ENCODE measurements at places on chromosomes 2 and 18.

DNA sequence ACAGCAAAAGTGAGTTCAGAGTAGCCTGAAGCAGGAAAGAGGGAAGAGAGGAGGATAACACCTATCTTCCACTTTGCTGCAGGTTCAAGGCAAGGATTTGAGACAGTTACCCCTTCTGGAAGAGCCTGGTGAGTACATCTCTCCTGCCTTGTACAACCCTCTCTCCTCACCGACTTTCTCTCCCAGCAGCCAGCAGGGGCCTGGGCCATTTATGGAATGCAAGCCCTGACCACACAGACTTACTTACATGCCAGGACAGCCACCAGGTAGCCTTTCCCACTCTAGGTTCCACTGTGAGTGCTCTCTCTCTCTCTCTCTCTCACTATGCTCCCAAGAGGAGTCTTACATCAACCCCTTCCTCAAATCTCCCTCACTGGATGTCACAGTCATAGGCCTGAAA, 57.0 kb downstream of the BCL11A start:
- no peak for DNase-seq

- no peak for DNase-seq
Observed at GRCh38 chr18:5463831-5464230, 80.0 kb downstream of the EPB41L3 start.

- no peak for DNase-seq
Observed at GRCh38 chr18:74197705-74198341, 49.5 kb downstream of the TIMM21 start.

DNA sequence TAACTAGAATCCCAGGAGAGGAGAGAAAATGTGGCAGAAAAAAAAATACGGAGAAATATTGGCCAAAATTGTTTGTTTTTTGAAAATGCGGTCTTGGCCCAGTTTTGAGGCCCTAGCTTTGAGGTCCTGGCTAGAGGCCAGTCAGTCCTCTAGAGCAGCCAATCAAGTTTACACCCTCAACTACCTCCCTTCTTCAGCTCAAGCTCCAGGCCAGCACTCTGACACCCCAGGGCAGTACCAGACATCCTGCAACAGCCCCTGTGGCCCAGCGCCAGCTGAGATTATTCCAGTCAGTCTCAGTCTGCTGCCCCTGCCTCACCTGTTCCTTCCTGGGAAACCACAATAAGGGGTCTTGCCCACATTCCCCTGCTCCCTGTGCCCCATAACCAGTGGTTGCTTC, 107.7 kb downstream of the UGGT1 start:
- DNase-seq = peak; percentile 27

- peak; percentile 89 for DNase-seq
Observed at GRCh38 chr2:56183643-56184499, at the start of gene CCDC85A. TSS of gene CCDC85A (plus strand) at chr2:56183990. CDS start at chr2:56184625, 635 bp downstream.

DNA sequence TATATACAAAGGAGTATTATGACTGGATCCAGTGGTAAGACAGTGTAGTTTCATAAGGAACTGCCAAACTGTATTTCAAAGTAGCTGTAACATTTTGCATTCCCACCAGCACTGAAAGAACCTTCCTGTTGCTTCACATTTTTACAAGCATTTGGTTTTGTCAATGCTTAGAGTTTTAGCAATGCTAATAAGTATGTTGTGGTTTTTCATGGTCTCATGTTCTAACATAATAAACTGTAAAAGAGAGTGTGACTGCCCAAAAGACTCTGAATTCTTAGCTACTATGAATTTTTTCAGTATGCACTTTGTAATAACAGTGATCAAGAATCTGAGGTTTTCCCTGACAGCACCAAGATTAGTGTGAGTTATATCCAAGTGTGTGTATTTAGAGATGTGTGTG, 604.2 kb downstream of the XIRP2 start:
- DNase-seq = no peak

- DNase-seq = no peak
Observed at GRCh38 chr2:139216435-139216834, 436.2 kb upstream of the NXPH2 start.

DNA sequence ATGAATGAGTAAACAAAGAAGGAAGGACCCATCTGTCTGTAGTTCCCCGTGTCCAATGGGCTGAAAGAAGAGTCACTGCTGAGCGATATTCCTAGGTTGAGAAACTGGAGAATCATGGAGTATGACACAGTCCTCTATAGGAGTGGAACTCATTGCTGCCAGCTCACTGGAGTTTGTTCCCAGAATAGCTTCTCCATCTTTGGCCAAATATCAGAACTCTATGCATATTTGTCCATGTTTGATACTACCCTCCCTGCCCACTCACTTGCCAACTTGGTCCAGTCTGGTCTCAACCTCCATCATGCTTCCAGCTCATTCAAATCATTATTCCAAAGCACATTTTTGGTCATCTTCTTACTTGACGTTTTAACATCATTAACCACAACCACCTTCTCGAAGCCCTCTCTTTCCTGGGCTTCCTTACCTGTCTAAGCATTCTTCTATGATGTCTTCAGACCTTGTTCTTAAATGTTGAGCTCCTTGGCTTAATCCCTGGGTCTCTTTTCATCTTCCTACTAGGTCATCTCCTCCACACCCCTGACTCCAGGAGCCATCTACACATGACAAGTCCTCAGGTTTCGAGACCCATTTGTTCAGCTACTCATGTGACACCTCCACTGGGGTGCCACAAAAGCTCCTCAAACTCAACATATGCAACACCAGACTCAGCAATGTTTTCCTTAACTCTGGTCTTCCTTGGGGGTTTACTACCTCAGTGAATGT, 221.6 kb downstream of the MYCN start:
- DNase-seq = no peak

DNA sequence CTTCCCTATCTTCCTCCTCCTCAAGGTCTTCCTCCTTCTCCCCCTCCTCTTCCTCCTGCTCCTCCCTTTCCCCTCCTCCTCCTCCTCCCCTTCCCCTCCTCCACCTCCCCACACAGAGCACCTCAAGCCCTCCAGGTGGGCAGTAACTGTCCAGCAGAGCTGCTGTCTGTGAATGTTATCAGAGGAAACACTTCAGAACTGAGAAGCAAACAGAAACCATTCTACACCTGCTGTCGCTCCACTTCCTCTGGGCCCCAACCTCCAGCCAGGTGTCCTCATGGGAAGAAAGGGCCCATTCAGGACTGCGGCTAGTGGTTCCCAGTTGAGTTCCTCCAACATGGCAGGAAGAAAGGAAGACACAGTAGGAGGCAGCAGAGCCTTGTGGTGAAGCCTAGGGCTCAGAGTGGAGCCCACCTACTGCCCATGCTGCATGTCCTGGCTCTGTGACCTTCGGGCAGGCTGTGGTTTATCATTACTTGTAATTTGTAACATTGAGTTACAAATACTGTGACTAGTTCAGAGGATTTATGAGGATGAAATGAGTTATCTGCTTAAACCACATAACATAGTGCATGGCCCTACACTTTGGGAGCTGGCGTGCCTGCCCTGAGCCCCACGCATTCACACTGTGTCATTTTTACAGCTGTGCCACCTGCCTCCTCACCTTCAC, 165.9 kb upstream of the ID2 start:
- no peak for DNase-seq

DNA sequence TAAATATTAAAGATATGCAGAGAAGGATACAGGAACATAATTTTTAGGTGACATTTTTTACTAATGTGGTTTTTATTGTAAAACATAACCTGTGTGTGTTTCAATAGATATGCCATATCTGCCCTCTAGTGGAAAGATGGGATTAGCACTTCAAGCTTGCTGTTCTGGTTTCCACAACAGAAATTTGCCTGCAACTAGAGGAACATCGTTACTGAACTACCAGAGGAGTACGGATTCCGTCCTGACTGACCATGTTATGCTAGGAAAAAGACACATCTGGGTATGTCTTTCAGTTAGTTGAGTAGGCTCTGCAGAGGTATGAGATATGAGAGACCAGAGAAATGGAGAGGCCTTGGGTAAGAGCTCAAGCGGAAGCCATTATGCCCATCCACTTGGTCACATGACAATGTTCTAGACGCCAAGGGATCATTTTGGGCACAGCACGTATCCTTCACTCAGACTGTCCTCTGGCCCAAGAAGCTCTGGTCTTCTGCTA, 104.9 kb downstream of the MBD2 start:
- peak; percentile 84 for DNase-seq

GRCh38 chr2:40556293-40556692, 104.4 kb upstream of the SLC8A1 start:
- no peak for DNase-seq

GRCh38 chr18:63578357-63578958, 8.7 kb upstream of the SERPINB13 start:
- DNase-seq = peak; percentile 36

GRCh38 chr2:188875104-188875503, 99.1 kb upstream of the COL3A1 start:
- no peak for DNase-seq

DNA sequence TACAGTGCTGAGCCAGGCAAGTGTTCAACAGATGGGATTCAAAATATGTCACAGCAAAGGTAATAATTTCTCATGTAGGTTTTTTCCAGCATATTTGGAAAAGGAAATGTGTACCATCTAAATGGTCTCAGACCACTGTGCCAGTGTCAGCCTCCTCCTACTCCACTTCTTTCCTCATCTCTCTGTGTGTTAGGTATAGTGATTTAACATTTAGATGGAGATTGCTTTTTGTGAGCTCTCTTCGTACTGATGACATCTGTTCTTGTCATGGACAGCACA, 80.9 kb upstream of the TSPYL6 start:
- DNase-seq = no peak

GRCh38 chr2:12539776-12540562, 176.8 kb upstream of the TRIB2 start:
- no peak for DNase-seq

- no peak for DNase-seq
Observed at GRCh38 chr2:53737091-53737490, 30.5 kb upstream of the CHAC2 start.

DNA sequence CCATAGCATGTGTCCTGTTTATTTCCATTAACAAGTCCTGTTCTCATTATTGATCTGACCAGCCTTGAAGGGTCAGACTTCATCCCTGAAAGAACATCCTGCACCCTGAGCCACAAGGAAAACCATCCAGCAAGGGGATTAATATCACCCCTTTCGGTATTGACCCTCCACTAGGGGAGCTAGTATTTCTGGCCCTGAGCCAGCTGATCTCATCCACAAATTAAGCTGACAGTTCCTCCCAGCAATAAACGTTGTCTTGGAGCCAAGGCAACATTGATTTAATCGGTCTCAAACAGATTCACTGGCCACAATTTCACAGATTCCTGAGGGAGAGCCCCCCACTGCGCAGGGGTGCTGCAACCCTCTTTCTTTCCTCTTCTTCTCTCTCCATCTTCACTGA, 353.1 kb upstream of the FANCL start:
- DNase-seq = no peak

GRCh38 chr2:58633613-58634365, 392.7 kb upstream of the FANCL start:
- no peak for DNase-seq

DNA sequence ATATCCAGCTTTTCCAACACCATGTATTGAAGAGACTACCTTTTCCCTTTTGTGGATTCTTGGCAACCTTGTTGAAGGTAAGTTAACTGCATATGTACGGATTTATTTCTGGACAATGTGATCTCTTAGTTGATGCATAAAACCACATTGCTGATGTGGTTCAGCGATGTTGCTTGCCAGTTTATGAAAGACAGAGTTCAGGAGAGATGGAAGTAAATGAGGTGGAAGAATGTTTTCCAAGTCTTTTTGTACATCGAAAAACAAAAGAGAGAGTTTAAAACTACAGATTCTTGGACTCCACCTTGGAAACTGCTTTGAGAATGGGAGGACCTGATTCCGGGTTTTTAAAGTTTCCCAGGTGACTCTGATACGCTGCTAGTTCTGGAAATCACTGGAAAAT, 43.8 kb downstream of the MOB4 start:
- DNase-seq = no peak

- no peak for DNase-seq
Observed at GRCh38 chr2:113818382-113818951, 62.0 kb upstream of the SLC35F5 start.

GRCh38 chr2:112165296-112165695, 27.1 kb downstream of the FBLN7 start:
- no peak for DNase-seq

DNA sequence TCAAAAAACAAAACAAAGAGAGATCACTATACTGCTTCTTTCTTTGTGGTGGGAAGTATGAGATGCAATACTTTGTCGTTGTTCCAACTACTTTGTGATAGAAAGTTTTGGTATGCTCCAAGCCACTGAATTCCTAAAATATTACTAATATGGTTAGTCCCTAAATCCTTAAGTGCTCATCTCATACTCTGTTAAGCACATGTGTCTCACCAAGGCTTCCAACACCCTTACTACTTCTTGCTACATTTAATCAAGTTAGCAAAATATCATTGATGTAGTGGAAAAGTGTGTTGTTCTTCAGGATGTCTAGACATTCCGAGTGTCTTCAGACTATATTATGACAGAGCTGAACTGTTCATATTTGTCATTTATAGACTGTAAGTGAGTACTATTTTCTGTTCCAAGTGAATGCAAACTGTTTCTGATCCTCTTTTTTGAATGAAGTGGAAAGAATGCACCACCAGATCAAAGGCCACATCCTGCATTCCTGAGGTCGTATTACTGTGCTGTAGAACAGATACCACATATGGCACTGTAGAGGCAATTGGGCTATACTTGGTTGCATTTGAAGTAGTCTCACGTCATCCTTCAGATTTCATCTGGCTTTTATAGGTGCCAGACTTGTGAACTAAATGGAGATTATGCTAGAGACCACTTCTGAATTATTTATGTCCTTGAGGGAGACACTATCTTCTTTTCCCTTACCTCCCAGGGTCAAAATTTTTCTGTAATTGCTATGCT, 298.4 kb upstream of the ZNF521 start:
- no peak for DNase-seq

DNA sequence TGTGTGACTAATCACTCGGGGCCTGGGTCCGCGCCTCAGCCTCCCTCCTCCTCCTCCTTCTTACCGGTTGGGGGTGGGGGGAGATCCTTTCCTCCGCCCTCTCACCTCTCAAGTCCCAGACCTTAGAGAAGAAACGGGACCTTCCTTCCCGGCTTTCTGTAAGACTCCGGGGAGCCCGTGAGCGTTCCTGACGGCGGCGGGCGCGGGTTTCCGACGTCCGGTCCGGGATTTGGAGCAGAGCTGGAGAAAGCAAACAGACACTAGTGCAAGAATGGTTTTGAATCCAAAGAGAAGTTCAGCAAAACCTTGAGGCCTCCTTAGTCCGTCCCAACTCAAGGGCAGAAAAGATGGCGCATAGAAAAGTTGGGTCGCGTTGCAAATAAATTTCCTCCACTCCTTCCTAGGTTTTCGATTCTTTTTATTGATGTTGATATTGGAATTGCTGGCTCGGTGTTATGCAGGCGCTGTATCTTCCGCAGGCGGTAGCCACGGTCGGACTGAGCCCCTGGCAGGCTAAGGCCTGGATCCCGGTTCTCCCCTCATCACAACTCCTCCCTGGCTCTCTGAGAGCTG, 2.0 kb downstream of the DLX1 start:
- DNase-seq = no peak

GRCh38 chr2:204065566-204065965, 129.0 kb downstream of the ICOS start:
- DNase-seq = no peak

- DNase-seq = peak; percentile 15
Observed at GRCh38 chr2:15640261-15640711, 48.6 kb downstream of the DDX1 start.

GRCh38 chr18:78913395-78913794, 66.2 kb upstream of the SALL3 start:
- no peak for DNase-seq
